GF-D8 (cell line): ENCODE measurements at places on chromosomes 1 and 21.

GRCh38 chr1:163168053-163168452 is 34.7 kb downstream of the RGS5 start:
- DNase-seq: no peak

DNA sequence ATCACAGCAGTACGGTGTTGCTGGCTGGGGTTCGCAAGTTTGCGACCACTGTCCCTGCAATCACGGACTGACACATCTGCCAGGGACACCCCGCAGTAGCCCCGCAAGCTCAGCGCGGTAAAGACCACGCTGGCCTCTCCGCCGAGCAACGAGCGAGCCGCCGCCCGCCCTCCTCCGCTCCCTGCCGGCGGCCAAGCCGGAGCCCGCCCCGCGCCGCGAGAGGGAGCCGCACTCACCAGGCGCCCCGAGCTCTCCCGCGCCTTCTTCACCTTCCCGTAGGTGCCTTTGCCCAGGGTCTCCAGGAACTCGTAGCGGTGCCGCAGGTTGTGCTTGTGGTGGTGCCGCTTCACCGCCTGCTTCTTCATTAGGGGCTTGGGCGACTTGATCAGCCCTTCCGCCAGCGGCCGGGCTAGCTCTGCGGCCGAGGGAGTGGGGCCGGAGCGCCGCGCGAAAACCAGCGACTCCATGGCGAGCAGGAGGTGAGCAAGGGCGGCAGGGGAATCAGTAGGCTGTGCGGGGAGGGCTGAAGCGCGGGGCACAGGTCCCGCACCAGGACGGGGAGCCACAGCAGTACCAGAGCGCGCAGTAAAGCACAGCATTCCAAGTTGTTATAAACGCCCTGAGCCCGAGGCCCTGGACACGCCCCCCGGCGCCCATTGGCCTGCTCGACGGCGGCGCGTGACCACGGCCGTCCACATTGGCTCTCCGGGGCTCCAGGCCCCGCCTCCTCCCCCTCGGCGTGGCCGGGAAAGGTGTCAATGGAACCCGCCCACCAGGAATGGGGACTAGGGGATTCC is at the start of gene NUAK2:
Gene NUAK2, minus strand, starts transcription at position 584 of the 797 bp plus-strand sequence. Its CDS starts 117 bp downstream, at position 467.
- no peak for DNase-seq

DNA sequence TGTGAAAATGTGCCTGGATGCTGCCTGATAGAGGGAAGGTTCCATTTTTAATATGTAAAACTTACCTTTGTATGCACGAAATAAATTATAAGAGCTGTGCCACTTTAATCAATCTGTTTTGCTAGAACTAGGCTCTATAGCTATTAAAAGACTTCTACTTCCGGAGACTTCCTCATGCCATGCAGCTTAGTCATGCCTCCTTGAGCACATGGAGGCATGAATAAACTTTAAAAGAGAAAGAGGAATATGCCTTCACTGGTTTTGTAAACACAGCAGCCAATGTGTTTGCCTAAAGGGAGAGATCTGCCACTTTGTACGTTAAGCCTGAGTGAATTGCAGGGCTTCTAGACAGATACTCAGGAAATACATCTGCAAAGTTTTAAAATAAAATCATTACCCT is 604.6 kb downstream of the LRRIQ3 start:
- no peak for DNase-seq

DNA sequence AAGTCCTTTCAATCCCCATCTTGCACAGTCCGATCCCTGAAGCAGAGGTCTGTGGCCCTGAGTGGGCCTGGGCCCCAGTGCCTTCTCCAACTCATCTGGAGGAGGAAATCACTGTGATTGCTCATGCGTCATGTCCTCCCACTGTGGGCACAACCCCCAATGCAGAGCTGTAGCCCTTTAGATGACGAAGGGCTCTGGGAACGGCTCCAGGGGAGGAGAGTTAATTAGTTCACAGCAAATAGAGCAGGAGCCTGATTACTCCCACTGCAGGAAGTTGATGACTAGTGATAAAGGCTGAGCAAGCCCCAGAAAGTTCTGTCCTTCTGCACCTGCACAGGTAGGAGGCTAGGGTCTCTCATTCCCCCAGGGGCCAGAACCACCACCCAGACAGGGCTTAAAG is 111.5 kb downstream of the CCDC185 start:
- DNase-seq: no peak

GRCh38 chr1:234529095-234529949 is 50.3 kb upstream of the TARBP1 start:
- peak; percentile 69 for DNase-seq

- DNase-seq: no peak
These were observed 45.4 kb upstream of the TENT5B start for GRCh38 chr1:27057801-27058625.

DNA sequence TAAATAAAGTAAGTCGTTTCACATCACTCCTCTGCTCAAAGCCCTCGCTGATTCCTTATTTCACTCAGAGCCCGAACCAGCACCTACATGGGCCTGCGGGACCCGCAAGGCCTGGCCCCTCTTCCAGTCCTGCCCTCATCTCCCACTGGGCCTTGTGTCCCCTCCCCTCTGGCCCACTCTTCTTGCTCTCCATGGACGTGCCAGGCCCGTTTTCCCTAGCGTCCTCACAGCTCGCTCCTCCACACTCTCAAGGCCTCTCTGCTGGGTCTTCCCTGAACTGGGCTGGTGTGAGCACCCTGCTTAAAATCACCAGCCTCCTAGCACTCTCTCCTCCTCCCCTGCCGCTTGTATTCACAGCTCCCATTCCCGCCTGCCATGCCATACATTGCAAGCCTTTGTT is 237.9 kb downstream of the FOXD2 start:
- no peak for DNase-seq

- DNase-seq: no peak
These were observed 982 bp downstream of the SCCPDH start for GRCh38 chr1:246725191-246725590.

DNA sequence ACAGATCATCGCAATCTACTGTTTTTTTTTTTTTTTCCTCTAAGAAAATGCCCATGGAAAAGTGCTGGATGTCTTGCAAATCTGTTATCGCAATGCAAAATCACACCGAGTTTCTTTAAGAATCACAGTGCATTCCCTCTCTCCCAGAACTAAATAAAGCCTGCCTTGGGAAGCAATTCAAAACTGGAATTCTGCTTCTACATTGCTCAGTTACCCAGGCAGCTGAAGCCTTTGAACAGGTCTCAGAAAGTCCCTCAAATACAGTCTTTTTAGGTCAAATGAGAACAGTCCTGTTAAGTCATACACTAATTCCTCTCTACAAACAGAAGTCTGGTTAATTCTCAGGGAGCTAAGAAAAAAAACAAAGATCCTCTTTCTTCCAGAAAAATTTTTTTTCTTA is 46.3 kb downstream of the SLC30A10 start:
- DNase-seq: no peak

DNA sequence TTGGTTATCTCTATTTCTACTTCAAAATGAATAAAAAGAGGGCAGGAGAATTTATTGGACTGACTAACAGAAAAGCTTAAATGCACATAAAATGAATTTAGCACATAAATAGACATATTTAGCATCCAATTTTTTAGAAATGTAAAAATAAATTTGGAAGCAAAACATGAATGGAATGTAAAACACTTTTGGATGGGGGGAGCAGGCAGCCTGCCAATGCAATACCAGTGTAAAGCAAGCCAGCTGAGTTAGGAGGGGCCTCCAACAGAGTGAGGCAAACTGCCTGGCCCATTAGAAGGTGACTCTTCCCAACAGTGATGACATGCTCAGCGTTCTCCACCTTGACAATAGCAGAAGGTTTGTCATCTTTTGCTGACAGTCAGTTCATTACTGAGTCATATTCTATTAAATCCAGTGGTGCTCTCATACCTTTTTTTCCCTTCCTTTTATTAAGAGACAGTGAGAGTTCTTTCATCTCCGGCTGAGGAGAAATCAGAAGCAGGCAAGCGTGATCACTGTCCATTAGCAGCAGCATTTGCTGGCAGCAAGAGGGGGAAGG is 19.5 kb upstream of the EXO1 start:
- no peak for DNase-seq

- DNase-seq: no peak
These were observed 22.0 kb downstream of the THAP3 start for GRCh38 chr1:6646499-6647148.

DNA sequence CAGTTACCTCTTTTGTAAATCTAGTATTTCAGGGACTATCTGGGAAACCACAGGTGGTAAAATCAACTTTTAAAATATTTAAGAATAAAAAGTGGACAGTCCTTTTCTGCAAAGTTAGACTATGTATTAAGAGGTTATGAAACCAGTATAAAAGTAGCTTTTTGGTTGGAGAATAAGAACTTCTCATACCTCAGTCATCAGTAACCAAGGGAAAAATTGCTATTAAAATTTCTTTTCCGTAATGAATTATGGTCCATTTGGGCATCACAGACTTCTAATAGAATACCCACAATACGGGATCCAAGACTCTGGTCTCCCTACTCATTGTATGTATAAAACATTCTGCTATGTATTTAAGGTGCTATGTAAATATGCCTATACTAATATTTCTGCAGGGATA is 51.9 kb downstream of the ABL2 start:
- DNase-seq: no peak

DNA sequence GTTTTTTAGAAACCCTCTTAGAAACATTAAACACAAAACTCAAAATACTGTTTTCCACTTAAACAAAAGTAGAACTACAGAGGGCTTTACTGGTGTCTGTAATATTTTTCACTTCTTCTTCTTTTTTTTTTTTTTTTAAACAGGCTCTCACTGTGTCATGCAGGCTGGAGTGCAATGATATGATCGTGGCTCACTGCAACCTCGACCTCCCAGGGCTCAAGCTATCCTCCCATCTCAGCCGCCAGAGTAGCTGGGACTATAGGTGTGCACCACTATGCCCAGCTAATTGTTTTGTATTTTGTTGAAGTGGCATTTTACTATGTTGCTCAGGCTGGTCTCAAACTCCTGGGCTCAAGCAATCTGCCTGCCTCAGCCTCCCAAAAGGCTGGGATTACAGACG is 194.8 kb downstream of the DAB1 start:
- DNase-seq: no peak

GRCh38 chr1:220696863-220697231 is 6.7 kb downstream of the C1orf115 start:
- DNase-seq: no peak

DNA sequence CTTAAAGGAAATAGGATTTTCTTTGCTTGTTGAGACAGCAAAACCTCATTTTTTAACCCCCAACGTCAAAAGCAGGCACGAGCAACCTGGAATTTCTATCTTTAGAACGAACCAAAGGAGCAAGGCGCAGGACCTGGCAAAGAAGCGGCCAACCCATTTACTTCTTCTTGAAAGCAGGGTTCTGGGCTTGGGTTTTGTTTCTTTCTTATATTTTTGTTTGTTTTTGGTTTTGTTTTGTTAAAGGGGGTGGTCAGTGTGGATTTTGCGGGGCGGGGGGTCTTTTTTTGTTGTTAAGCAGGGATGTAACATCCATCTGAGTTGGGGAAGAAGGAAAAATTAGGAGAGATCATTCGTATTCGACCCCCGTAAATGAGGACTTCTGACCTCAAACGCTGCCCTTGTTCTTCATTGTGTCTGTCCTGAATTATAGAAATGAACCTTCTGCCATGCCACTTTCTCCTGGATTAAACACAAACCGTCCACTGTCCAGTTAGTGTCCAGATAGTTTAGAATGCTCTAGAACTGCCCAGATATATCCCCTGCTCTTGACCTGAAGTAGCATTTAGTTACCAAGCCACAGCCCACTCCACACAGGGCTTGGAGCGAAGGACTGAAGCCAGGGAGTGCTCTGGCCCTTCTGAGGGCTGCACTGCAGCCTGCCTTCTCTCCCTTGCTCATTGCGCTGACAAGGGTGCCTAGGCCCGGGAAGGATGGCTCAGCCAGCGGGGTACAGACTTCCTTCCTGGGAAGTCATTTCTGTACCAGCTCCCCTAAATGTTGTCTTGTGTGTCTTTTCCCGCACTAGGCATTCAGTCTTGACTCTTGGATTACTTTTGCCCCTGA is 909 bp upstream of the APP start:
- DNase-seq: no peak

DNA sequence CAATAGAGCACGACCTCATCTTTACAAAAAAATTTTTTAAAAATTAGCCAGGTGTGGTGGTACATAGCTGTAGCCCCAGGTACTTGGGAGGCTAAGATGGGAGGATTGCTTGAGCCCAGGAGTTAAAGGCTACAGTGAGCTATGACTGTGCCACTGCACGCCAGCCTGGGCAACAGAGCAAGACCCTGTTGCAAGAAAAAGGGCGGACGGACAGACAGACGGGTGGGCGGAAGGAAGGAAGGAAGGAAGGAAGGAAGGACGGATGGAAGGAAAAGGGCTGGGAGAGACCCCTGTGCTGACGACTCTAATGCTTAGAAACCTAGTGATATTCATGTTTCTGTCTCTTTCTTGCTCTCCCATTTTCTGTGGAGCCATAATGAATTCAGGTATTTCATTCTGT is 14.4 kb downstream of the PI4KB start:
- no peak for DNase-seq

- DNase-seq: no peak
These were observed 27.1 kb downstream of the CRNN start for GRCh38 chr1:152386940-152387339.

DNA sequence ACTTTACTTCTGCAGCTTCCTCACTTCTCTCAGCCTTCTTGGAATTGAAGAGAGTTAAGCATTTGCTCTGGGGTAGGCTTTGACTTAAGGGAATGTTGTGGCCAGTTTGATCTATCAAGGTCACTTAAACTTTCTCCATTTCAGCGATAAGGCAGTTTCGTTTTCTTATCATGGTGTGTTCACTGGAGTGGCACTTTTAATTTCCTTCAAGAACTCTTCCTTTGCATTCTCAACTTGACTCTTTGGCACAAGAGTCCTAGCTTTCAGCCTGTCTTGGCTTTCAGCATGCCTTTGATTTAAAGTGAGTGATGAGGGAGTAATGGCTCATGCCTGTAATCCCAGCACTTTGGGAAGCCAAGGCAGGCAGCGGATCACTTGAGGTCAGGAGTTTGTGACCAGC is 38.7 kb downstream of the HS2ST1 start:
- no peak for DNase-seq

DNA sequence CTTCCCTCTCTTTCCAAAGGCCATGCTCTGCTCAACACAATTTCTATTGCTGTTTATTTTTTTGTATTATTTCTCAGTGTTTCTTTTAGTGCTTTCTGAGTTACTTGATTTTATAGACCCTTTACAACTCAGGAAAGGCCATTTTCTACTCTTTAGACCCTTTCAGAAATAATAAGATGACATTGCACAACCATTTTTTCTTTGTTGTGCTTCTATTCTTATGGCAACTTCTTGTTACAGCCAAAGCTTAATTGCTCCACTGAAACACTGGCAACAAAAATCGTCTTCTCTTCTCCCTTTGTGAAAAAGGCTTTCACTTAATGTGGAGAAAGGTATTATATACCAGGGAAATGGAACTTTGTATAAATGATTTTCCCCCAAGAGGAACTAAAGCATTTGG is 39.0 kb upstream of the SAMSN1 start:
- no peak for DNase-seq

GRCh38 chr1:8055973-8056372 is 29.9 kb upstream of the ERRFI1 start:
- no peak for DNase-seq

- DNase-seq: no peak
These were observed 40.4 kb downstream of the GATAD2B start for GRCh38 chr1:153882296-153882912.

- DNase-seq: no peak
These were observed 1.3 kb downstream of the TACSTD2 start for GRCh38 chr1:58575551-58576324.
